Activated CD4-positive, CD25-positive, alpha-beta regulatory T cell treated with anti-CD3 and anti-CD28 coated beads, Interleukin-2, amount 50 U/mL, for 24 hours (primary cell): ENCODE measurements at places on chromosomes 13 and 19.
A peak's percentile ranks its signal among the peaks of the same experiment; 100 is the strongest.

GRCh38 chr13:26822146-26822545 lies 61.6 kb upstream of the GPR12 start:
- ATAC-seq: no peak

GRCh38 chr13:49457221-49457620 lies 13.1 kb downstream of the SETDB2 start:
- ATAC-seq: no peak

DNA sequence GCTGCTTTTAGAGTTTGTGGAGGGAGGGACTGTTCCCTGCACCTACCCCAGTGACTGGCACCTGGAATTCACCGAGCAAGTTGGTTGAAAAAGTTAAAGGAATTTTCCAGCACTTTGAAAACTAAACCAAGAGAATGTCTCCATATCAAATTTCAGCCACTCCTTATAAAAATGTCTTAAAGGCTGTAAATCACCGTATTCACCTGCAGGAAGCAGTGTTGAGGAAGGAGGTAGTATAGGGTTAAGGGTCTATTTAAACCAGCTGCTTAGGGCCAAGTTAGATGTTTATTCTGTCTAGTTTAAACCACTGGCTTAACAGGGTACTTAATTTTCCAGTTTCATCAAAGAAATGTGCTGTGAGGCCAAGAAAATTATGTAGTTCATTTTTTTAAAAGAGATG lies 3.8 kb upstream of the RAB20 start:
- ATAC-seq: no peak

DNA sequence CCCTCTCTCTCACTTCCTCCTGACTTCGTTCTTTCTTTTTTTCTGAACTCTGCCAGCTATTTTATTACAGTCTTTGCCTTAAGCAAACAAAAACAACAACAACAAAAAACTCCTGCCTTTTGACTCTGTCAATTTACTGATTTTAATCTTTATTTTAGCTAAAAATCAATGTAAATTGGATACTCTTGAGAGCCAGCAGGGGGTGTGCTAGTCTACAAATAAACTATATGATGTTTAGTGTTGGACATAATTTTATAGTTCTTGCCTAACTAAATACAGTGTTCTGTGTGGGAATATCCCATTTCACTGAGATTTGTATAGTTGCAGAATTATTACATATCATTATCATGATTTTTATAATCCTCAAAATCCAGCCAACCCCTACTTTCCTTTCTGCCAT lies 1199.9 kb upstream of the SPRY2 start:
- ATAC-seq: no peak

DNA sequence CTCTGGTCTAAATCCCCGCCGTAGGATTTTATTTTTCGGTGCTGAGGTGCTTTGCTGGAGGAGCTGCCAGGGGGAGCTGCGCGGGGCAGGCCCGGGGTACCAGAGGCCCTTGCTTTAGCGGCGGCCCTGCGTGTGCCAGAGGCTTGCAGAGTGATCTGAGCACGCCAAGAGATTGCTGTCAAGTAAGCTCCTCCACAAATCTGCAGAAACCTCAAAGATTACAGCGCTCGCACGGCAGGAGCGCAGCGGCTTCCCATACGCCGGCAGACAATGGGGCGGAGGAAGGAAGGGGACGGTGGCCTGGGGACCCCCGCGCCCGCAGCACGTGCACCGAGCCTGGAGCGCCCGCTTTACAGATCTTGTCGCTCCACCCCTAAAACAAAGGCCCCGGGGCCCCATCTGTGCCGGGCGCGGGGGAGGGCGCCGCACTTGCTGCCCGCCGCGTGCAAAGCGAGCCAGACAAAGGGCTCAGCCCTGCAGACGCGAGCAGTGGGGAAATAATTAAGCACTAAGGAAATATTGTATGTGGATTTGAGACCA lies 9.1 kb upstream of the C19orf12 start:
- ATAC-seq: peak; percentile 32

GRCh38 chr19:37251308-37252229 lies 33.6 kb downstream of the ZNF383 start:
- ATAC-seq: no peak

DNA sequence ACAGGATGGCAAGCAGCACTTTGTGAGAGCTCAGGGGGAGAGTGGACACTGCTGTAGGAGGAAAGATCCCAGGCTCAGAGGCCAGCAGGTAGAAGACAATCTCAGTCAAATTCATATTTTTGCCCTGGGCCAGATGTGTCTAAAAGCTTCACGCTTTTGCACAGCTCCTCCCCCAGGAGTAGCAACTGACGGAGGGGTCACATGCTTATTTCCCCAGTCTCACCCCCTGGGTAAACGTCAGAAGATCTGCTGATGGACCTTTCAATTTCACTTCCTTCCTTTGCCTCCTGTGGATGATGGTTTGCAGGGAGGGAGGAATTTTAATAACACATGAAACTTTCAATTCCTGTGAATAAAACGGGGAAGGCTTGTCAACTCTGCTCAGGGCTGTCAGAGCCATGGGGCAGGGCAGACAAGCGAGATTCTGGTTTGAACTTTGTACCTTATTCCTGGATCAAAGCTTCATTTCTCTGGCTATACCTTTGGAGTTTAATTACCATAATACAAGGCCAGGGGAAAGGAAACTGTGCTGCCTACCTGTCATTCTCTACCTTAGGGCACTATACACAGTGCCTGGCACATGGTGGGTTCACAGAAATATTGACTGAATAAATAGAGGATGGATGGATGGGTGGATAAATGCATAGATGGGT lies 41.0 kb downstream of the POU4F1 start:
- no peak for ATAC-seq

GRCh38 chr19:50721441-50722137 lies 1.6 kb upstream of the CLEC11A start:
- ATAC-seq: no peak

DNA sequence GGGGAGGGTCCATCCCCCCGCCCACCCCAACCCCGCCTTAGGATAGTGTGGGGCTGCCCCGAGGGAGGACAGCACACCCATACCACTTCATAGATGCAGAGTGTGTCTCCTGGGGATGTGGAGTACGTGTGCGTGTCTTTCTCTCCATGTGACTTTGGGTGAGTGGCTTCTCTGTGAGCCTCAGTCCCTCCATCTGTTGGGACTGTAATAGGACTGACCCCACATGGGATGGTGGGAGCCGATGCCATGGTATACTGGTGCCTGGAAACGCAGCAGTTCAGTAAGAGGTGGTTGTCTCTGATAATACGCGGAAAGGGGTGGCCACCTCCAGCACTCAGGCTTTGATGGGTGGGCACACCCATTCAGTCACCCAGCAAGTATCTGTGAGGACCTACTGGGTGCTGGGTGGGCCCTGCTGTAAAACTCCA lies 816 bp upstream of the PRKD2 start:
- peak; percentile 29 for ATAC-seq

GRCh38 chr13:41457589-41458186 lies 338 bp downstream of the RGCC start:
- ATAC-seq: peak; percentile 1

- no peak for ATAC-seq
These were observed 4.0 kb downstream of the SPPL2B start for GRCh38 chr19:2332341-2333026.

GRCh38 chr13:50543782-50544181 lies 299.7 kb downstream of the DLEU7 start:
- ATAC-seq: no peak

DNA sequence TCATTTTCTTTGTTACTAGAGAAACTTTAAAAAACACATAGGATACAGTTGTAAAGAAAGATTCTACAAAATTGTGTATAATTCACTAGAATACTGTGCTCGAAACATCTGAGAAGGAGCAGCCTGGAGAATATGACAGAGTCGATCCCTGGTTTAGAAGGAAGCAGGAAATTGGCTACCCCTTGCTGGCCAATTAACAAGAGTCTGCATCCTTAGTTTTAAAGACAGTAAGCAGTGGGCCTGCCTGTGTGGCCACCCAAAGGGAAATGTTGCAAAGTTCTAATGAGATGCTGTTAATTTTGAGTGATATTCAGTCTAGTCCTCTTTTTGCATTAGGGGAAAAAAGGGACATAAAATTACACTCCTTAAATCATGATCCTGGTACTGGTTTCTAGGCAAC lies 988.6 kb downstream of the PCDH17 start:
- ATAC-seq: no peak

GRCh38 chr13:23790577-23791170 lies 98.5 kb downstream of the MIPEP start:
- no peak for ATAC-seq

- no peak for ATAC-seq
These were observed 101.2 kb downstream of the WASF3 start for GRCh38 chr13:26658448-26659385.
